ENCODE measurements at places on chromosomes 7 and 10. TPM values are rescaled to one million over a fixed set of nuclear protein-coding genes. Genes with fewer than 3 reads are reported as not detected.

- peak; percentile 95 for DNase-seq
Measured at GRCh38 chr10:22086730-22087401, 83.3 kb upstream of the DNAJC1 start.

GRCh38 chr7:96786261-96786997 is 76.8 kb upstream of the SEM1 start:
- DNase-seq: no peak

GRCh38 chr7:121519548-121520521 is 123.7 kb upstream of the FAM3C start:
- peak; percentile 16 for DNase-seq

DNA sequence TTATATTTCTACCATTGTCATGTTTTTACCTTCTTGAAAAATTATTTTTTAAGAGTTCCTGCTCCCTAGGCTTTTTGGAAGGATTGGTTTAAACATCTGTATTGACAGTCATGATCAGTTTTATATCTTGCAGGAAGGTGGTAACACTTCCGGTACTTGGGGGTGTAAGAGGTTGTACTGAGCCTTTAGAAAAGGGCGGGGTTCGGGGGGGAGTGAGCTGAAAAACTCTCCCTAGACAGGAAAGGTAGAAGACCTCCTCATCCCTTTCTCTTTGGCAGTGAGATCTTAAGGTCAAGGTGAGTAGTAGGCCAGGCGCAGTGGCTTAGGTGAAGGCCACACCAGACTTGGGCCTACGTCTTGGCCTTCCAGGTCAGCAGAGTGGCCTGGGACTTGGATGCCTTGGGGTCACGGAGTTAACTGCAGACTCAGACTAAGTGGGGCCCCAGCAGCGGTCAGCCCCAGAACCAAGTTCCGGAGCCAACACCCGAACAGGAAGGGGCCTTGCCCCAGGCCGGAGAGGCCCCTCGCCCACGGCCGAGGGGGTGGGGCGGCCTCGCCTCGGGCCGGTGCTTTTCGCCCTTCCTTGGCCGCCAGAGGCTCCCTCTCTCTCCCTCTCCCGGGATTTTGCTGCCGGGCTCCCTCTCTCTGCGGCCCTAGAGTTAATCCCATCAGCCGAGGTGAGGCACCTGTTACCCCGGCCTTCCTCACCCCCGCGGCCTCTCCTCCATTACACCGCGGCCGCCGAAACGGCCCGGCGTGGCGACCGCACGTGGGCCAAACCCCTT is at the start of gene PPP1R9A:
TSS of gene PPP1R9A (plus strand) at position 569 of the 785 bp plus-strand sequence. CDS start 2,520 bp downstream, outside the sequence.
- DNase-seq: peak; percentile 80

- no peak for DNase-seq
Measured at GRCh38 chr7:2049111-2049781, 183.5 kb downstream of the MAD1L1 start.

DNA sequence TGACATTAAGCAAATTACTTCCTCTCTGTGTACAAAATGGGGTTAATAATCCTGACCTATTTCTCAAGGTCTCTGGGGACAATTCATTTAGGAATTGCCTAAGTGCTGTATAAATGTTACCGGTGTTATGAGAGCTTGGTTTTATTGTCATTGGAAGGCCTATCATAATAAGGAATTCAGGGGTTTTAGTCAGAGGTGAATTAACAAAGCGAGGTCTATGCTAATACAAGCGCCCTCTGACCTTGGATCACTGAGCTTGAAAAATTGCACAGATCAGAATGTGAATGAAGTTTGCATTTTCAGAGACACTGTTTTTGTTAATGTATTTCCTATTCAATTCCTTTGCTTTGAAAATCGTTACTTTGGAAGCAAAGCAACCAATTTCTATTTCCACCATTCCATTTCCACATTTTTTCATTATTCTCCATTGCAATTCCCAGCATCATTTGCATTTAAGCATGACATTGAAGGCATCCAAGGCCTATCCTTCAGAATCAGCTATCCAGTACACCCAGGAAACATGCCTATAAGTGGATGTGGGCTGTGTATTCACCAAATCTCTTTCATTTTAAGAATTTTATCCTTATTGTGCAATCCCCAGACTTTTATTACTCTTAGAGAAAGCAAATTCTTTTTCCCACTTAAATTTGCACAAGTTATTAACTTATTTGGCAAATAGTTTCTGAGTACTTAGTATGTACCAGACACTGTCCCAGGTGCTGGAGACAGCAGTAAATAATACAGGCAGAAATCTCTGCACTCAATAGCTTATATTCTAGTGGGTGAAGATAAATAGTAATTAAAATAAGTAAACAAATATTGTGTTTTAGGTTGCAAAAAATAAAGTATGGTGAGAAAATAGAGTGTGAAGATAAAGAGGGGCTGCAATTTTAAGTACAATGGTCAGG is 133.1 kb downstream of the NRCAM start:
- no peak for DNase-seq

- DNase-seq: no peak
Measured at GRCh38 chr7:132942701-132943100, 139.2 kb downstream of the CHCHD3 start.

GRCh38 chr7:94231305-94231704 is 163.4 kb upstream of the COL1A2 start:
- DNase-seq: no peak

- DNase-seq: peak; percentile 86
Measured at GRCh38 chr10:3803295-3803926, 18.4 kb upstream of the KLF6 start.

- DNase-seq: no peak
Measured at GRCh38 chr10:85600744-85601081, 765.9 kb downstream of the GRID1 start.

DNA sequence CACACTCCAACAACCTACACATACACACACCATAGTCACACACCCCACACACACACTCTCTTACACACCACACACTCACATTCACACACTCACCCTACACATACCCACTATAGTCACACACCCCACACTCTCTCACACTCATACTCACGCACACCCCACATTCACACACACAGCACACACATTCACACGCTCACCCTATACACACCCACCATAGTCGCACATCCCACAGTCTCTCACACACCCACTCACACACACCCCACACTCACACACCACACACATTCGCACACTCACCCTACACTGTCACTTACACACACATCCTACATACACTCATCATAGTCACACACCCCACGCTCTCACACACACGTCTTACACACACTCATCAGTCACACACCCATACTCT is 85.6 kb downstream of the HECW1 start:
- DNase-seq: no peak

DNA sequence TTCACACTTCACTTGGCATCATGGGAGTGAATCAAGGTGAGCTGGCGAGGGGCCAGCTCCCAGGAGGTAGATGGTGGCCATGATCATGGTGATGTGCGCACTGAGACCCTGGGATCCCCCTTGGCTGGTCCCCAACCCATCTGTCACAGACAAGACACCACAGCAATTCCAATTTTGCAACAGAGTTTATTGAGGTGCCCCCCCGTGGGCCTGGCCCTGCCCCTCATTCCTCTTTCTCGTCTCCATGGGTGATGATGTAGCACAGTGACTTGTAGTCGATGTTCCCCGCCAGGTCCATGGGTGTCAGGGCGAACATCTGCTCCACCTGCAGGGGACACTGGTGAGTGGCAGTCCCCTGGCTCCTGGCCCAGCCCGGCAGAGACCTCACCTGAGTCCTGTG is 2.4 kb downstream of the MYL7 start:
- DNase-seq: no peak

DNA sequence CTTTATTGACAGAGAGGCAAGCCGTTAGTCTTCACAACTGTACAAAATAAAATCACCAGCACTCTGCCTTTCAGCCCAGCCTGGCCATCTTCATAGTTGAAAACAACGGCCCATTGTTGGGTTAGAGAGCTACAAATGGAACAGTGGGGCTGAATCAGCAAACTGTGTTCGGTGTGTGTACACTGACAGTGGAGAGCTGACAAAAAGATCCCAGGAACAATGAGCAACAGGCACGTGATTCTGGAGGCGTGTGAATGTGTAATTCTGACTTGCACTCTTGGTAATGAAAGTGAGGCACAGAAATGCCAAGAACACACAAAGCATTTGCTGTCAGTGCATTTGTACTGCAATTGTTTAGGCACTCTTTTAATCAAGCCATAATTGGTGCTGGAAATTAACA is 303.7 kb downstream of the WDR11 start:
- no peak for DNase-seq

GRCh38 chr7:16586081-16586874 is 59.3 kb downstream of the ANKMY2 start:
- no peak for DNase-seq

GRCh38 chr7:101743995-101744360 is 73.4 kb upstream of the CUX1 start:
- DNase-seq: no peak

- DNase-seq: no peak
Measured at GRCh38 chr10:110615057-110615747, 28.9 kb upstream of the RBM20 start.

DNA sequence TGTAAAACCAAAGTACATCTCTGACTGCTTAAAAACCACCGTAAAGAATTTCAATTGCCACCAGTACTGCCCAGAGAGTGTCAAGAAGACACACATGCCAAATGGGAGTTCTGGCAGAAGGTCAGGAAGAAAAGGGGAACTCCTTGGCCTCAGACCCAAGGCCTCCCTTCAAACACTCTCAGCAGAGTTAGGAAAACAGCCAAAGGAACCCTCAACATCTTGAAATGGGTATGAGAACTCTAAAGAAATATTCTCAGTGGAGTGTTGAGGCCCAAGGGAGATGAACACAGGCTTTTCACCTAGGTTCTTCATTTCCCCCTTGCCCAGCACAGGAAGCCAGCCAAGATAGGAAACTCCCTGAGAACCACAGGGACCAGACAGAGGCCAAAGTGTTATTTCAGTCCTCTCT is 96.1 kb upstream of the ASAH2 start:
- DNase-seq: no peak

GRCh38 chr10:104437226-104437625 is 83.6 kb downstream of the CFAP58 start:
- no peak for DNase-seq

DNA sequence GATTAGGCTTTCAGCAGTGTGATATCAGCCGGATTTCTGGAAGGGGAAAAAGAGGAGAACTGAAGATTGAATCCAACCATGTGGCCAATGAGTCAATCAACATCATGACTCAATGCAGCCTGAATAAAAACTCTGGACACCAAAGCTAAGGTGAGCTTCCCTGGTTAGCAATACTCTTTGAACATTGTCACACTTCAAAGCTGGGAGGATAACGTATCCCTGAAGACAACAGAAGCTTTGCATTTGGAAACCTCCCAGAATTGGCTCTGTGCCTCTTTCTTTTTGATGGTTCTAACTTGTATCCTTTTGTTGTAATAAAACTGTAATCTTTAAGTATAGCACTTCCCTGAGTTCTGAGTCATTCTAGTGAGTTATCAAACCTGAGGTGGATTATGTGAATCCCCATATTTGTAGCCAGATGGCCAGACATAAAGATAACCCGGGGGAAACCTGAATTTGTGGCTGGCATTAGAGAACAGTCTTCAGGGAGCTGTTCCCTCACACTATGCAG is 284.4 kb downstream of the IPMK start:
- no peak for DNase-seq

- DNase-seq: no peak
Measured at GRCh38 chr10:108000365-108000764, 835.9 kb upstream of the SORCS1 start.

- DNase-seq: no peak
Measured at GRCh38 chr7:27095050-27095896, 527 bp downstream of the HOXA1 start.

GRCh38 chr10:88117869-88118632 is 254.6 kb downstream of the PTEN start:
- DNase-seq: peak; percentile 23

GRCh38 chr10:7700577-7701125 is 2.5 kb upstream of the ITIH2 start:
- DNase-seq: no peak

- DNase-seq: no peak
Measured at GRCh38 chr7:23107781-23108180, 2.2 kb downstream of the KLHL7 start.

The TAS2R3 gene
- total RNA-seq: not detected

The CUZD1 gene
- total RNA-seq: 225 TPM

The CHCHD2 gene
- 154 TPM for total RNA-seq

The GLCCI1 gene
- total RNA-seq: 8.3 TPM

The BTBD16 gene
- not detected for total RNA-seq

The GCK gene
- total RNA-seq: 1.3 TPM

The LMOD2 gene
- not detected for total RNA-seq

The SRGN gene
- total RNA-seq: 52.7 TPM

The ARL3 gene
- total RNA-seq: 1.8 TPM

The WNT8B gene
- not detected for total RNA-seq

The TEX36 gene
- total RNA-seq: not detected

The ZNF680 gene
- total RNA-seq: 14.8 TPM

The HKDC1 gene
- total RNA-seq: 6.7 TPM

The RET gene
- 0.78 TPM for total RNA-seq
